Activated naive CD4-positive, alpha-beta T cell treated with Interleukin-2 at 50 U/mL for 16 hours (primary cell): ENCODE measurements at places on chromosomes 3 and 15.

DNA sequence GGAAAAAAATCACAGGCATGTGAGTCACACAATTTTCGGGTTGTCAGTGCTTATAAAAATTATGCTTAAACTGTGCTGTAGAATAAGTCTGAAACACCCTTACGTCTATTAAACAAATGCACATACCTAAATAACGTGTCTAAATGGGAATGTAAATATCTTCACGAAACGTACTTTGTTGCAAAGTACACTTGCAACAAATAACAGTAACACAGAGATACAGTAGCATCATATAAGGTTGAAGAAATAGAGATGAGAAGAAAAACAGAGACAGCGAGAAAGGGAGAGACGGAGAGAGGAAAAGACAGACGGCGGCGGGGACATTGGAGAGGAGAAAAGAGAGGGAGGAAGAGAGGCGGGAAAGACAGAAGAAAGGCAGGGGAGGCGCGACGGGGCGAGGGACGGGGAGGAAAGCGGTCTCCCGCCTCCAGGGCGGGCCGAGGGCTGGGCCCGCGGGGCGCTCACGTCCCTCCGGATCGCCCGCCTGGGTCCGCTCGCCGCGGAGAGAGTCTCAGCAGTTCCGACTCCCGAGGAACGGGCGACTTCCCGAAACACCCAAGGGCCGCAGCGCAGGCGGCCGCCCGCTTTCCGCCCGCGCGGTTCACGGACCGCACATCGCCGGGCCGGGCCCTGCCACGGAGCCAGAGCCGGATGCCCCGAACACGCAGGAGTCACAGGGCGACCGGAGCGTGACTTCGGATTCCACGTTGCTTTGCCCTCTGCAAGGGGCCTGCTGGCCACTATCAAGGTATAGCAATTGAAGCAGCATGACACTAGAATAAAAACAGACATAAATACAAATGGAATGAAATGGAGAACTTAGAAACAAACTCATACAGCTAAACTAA lies 153.4 kb downstream of the LMLN start:
- DNase-seq: no peak

- DNase-seq: no peak
Measured at GRCh38 chr3:171824824-171825221, 14.5 kb upstream of the PLD1 start.

GRCh38 chr3:149390772-149391212 lies 13.3 kb upstream of the TM4SF1 start:
- no peak for DNase-seq

DNA sequence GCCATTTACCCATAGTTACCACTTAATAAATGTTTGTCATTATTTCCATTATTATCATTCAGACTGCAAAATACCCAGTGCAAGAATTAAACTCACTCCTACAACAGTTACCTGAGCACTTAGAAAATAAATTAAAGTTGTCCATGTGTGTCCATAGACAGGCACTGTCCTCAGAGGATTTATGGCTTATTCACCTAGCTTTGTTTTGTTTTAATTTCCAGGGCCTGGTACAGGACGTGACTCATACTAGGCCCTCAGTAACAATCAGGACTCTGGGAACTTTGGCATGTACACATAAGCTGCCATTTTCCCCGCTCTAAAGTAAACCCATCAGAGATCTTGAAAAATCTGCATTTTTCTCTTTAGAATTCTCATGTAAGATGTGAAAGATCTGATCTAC lies 458.5 kb upstream of the ARRDC4 start:
- DNase-seq: no peak

DNA sequence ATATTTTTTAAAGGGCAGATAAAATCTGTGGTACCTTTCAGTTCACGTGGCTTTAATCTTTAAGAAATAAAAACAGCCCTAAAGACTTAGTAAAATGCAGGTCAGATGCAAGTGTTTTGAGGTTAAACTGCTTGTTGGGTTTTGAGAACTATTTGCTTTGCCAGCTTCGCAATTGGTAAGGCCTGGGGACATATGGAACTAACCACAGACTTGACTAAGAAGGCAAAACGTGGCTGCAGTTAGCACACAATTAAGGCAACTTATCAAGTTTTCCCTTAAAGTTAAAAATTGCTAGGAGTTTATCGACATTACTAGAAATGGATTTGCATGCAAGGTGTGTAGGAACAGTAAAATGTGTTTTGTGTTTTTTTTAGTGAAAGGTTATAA lies 206.9 kb downstream of the ZNF385D start:
- no peak for DNase-seq

DNA sequence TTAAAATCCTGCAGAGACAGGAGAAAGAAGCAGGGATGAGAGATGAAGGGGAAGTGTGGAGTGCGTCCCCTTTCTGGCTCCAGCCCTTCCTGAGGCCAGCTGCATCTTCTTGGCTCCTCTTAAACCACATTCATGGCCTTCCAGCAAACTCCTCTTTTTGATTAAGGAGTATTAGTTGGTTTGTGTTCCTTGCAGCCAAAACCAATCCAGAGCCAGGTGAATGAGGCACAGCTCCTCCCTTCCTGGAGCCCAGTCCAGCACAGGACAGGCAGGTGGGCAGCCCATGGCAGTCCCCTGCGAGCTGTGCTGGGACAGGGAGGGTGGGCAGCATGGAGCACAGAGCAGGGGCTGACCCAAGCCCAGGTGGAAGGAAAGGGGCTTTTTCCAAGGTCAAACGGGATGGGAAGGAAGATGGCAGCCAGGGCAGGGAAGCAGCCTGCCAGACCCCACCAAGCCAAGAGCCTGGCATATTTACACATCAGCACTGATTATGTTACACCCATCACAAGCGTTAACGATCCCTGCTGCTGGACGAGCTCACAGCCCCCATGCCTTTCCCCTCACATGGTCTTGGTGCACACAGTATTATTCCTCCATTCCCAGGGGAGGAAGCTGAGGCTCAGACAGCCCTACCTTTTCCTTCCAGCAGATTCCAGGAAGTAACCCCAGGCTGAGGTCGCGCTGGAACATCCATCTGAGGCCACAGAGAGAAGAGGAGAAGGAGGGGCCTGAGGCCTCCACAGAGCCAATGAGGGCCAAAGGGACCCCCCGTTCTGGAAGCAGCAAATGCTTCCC lies 175.6 kb downstream of the SMAD6 start:
- no peak for DNase-seq

GRCh38 chr3:80285388-80285787 lies 517.6 kb upstream of the ROBO1 start:
- DNase-seq: no peak

DNA sequence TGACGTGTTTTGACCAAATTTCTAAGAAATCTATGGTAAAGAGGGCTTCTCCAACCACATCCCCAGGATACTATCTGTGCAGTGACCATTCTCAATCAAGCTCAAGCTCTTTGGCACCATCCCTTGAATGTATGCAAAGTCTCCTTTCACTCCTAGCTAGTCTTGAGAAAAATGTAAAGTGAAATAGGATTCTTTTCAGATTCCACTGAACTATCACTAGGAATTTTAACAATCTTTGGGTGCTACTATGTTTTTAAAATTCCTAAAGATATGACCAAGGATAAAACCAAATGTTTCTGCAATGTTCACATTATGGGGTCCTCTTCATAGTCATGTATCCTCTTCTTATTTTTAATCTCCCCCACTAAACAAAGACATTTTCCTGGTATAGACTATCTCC lies 107.8 kb downstream of the TMCO5A start:
- DNase-seq: no peak

DNA sequence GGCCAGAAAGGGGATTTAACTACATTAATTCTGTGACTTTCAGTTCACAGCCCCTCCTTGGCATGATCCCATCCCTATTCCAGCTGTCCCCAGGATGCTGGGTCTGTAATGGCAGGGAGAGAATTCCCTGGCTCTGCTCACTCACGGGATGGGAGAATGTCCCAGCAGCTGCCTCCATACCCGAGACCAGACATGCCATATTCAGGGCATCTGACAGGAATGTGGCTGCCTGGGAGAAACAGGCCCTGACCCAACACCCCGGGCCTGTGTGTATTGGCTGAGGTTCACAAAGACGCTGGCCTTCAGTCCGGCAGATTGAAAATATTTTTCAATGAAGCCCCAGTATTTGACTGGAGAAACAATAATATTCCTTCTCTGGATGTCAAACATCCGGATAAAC lies 83.6 kb upstream of the SMAD3 start:
- no peak for DNase-seq

DNA sequence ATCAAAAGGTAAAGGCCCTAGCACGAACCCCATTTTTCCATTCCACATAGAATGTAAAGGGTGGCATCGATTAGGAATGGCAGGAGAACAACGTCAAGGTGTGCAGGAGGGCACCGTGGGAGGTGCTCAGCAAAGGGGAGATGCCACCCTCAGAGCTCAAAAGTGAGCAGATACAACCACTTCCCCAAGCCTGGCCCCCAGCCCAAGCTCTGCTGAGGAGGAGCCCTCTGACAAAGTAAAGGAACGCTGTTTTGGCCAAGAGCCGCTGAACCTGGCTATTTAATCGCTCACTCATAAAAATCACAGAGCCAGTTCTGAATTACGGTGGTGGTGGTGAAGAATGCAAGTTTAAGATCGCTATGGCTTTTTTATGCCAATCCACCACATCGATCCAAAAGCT lies 12.4 kb downstream of the GNB5 start:
- no peak for DNase-seq

DNA sequence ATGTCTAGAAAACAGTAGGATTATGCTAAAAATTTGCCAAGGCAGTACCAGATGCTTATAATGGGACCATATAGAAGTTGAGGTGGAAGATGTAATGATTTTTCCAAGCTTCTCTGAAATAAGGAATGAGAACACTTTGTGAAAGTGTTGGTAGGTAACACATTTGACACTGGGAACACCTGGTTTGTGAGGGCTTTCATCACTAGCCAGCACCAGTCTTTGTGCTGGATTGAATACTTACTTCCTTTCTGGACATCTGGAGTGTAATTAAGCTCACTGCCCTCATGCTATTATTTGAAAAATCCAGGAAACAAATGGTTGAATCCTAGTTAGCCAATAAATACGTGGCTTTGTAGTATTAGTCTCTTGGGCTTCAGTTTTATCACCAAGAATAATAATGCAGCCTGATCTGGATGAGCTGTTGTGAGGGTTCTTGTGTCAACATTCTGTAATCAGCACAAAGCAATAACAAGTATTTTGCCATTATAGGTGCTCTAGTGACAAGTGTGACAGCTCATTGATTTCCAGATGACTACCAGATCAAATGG lies 12.9 kb downstream of the CCDC80 start:
- no peak for DNase-seq

- peak; percentile 75 for DNase-seq
Measured at GRCh38 chr3:50345586-50346234, at the start of gene ZMYND10. Gene ZMYND10, minus strand, starts transcription at chr3:50345732. Its CDS starts 153 bp downstream, at chr3:50345579.

DNA sequence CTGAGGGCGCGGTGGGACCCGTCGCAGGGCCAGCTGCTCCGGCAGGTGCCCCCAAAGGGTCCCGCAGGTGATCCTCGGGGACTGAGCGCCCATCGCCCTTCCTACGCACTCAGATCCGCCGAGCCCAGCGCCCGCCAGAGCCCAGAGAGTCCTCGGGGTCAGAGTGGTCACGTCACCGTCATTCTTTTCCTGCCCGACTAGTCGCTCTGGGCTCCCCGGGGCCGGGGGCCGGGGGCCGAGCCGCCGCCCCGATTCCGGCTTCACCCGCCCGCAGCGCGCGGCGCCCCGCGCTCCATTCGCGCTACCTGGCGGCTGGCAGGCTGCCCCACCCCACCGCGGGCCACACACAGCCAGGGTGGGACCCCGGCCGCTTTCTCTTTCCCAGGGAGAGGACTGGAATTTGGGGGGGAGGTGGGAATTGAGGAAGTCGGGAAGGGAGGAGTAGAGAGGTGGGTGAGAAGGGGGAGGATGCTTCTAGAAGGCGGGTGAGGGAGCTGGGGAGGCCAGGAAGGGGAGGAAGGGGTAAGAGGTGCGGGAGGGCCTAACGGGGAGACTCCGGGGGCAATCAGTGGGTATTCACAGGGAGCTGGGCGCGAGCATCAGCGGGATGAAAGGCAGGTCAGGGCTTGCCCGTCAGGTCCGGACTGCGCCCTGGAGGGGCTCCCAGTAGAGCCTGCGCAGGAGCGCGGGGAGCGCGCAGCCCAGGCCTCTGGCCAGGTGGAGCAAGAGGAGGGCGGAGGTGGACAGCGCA lies 36.1 kb upstream of the EPHB3 start:
- DNase-seq: no peak

DNA sequence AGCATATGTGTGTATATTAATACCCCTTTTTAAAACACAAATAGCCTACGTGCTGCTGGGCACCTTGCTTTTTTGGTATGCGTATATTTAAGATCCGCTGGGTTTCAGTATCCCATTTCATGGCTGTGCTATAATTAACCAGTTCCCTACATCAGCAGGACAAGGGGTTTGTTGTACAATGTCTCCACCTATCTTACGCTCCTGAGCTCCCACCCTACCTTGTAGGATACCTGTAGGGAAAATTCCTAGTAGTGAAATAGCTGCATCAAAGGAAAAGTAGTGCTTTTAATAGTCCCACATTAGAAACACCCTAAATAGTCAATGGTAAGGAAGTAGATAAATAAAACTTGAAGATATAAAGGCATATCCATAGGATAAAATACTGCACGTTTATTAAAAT lies 1.4 kb downstream of the MAP6D1 start:
- DNase-seq: no peak

DNA sequence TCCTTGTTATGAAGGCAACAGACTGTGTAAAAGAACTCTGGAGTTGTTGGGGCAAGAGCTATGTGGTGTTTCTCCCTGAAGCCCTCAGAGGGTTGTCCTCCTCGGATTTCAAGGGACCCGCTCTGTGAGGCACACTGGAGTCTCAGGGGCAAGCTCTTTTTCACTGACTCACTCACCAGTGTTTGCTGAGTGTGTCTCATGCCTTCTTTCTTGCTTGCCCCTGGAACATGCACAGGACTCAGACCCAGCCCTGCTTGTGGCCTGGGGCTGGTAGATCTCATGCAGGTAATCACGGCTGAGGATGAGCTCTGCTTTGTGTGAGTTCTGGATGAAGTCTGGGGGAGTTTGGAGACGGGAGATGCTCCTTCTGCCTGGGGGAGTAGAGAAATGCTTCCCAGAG lies 93.7 kb downstream of the CACNA1D start:
- no peak for DNase-seq

- DNase-seq: no peak
Measured at GRCh38 chr3:177441813-177442646, 244.7 kb upstream of the TBL1XR1 start.

DNA sequence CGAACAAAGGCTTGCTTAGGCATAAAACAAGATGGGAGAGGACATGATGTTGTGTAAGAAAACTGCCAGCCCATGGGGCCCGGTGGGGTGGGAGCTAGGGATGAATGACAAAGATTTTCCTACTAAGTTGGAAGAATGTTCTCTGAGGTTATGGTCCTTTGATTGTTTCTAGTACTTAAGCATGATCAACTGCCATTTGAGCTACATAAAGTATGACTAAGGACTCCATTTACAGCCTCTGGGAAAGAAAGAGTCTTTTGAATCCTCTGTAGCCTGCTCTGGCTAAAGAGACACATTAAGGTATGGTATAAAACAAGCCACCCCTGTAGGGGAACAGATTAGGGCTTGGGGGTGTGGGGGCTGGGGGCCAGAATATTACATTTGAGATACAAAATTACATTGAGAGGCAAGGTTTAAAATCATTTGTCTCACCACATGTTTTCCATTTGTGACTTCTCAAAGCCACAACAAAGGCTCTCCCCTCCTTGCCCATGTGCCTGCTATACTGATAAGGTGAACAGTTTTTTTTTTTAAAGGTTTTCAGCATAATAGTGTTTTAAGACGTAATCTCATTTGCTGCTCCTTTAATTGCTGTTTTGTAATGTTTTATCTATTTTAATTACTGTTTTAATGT lies 323.4 kb downstream of the CHST2 start:
- no peak for DNase-seq
